Fibroblast of lung (primary cell): ENCODE measurements at places on chromosomes 4 and X. TPM values are rescaled to one million over a fixed set of nuclear protein-coding genes. Genes with fewer than 3 reads are reported as not detected.
A peak's percentile ranks its signal among the peaks of the same experiment; 100 is the strongest.

Gene GPC3
- 7.1 and 45.5 TPM in 2 replicates for total RNA-seq

Gene PPEF2
- total RNA-seq: not detected in 2 replicates

GRCh38 chrX:7330556-7330955 is 182.6 kb upstream of the PUDP start:
- peak; percentile 3 for DNase-seq

GRCh38 chrX:97850911-97851310 is 967.2 kb downstream of the RPA4 start:
- no peak for DNase-seq
